Progenitor cell of endocrine pancreas (in vitro differentiated cells): ENCODE measurements at places on chromosomes 6 and 20. TPM values are rescaled to one million over a fixed set of nuclear protein-coding genes. Genes with fewer than 3 reads are reported as not detected.

The CRISP3 gene
- total RNA-seq = not detected in 2 replicates

The SIGLEC1 gene
- total RNA-seq = not detected in 2 replicates

The SPAG4 gene
- 1.1 and 2.5 TPM in 2 replicates for total RNA-seq

DNA sequence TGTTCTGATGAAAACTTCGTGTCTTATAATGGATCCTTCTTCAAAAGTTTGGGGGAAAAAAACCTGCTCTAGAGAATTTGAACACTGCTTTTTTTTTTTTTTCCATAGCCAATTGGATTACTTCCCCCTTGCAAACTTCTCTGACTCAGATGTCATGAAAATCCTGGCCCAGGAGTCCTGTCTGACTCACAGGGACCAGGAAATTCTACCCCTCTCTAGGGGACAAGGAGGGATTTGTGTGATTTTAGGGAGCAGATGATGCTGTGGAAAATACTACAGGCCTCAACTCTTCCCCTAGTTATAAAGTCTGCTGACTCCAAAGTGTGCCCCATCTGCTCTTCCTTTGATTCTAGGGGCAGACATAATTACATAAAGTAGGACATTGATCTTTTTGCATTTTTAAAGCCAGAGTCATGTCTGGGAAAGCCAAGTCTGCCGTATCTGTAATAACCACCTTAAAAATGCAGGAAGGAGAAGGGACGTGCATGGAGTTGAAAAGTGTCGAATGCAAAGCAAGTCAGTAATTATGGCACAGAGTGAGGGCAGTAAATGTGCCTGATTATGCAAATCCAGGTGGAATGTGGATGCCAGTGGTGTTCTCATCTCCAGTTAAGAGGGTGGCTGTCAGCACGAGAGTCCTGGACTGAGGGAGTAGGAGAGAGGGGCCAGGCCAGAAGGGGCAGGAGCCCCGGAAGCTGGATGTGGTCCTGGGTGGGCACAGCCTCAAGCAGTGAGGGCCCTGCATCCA is 144.3 kb upstream of the SULF2 start:
- no peak for DNase-seq

DNA sequence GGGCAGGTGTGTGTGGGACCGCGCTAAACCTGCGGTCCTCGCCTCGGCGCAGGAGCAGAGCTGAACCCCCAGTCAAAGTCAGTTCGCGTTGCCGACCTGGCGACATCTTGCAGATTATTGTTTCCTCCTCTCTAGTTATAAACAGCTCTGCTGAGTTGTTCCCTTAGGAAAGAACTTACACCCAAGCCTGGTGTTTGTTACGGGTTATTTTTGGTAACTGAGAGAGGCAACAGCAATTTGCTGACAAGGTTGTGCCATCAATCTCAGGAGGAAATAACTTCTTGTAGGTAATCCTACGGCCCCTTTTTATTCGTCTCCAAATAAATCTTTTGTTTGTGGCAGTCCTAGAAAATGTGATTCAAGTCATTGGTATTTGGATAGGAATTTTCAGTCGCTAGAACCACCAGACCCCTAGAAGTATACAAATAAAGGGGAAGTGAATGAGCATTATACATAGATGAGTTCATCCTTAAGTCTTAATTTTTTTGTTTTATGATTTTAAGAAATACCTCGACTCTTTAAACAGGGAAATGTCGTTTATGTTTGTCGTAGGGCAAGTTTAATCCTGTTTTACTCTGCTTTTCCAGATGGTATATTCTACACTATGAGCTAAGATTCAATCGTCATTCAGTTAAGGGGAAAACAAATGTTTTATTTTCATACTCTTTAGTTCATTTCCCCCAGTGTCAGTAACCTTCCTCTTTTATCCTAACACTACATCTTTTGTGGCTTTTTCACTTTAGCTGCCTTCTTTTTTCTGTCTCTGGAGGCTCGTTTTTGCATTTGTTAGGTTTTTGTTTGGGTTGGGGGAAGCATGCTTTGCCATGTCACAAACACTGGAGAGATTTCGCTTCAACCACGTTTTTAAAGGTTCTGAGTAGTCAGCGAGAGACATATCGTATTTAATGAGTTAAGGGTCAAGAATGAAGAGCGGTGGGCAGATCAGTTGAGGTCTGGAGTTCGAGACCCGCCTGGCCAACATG is 1.2 kb downstream of the PM20D2 start:
- no peak for DNase-seq

GRCh38 chr6:46312654-46313053 is 141.9 kb upstream of the ENPP5 start:
- DNase-seq = no peak

- DNase-seq = peak; percentile 27
Observed at GRCh38 chr20:63215101-63216040, 560 bp downstream of the YTHDF1 start.

- no peak for DNase-seq
Observed at GRCh38 chr6:109861946-109862345, 116.2 kb upstream of the GPR6 start.

DNA sequence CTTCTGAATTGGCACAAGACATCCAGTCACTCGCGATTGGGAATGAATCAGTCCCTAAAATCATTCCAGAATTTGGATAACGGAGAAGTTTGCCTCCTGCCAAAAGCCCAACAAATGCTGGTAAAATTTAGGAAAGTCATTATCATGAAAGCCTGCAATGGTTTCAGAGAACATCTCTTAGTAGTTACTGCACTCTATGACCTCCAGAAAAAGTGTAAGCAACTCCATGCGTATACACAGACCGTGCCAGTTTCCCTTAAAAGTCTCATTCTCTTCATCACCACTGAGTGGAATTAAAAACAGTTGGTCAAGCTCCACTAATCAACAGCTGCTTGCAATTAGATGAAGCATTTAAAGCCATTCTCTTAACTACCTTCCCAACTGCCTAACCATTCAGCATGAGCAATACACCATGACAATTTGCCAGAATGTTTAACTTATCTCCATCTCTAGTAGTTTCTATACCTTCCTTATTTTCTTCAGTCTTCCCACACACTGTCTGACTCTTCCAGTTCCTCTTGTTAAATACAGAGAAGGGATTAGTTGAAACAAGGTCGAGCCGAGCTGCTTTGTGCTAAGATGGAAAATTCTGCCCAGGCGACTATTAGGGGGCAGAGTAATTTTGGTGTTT is 183.6 kb upstream of the PRDM1 start:
- no peak for DNase-seq

DNA sequence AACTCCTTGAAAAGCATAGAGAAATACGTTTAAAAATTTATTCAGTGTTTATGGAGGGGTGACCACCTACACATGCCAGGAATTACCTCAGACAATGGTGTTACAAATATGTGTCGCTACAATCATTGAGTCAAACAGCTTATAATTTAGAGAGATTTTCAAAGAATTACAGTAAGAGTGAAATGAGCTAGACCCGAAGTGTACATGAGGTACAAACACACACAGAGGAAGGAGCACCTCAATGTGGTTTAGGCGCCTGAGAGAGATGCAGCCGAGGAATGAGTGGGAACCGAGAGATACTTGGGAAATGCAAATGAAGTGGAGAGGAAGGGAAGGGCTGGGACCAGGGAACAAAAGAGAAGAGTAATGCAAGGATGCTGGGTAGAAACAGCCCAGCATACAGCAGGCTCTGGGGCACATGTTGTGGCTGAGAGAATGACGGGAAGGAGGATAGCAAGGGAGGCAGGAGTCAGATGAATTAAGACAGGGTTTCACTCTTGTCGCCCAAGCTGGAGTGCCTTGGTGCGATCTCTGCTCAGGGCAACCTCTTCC is 15.5 kb downstream of the EEF1E1 start:
- no peak for DNase-seq

GRCh38 chr6:165804331-165805066 is 141.5 kb upstream of the PDE10A start:
- DNase-seq = no peak

GRCh38 chr6:72968704-72969103 is 256.6 kb downstream of the KHDC1L start:
- no peak for DNase-seq

- no peak for DNase-seq
Observed at GRCh38 chr6:66186756-66187155, 479.7 kb upstream of the EYS start.

DNA sequence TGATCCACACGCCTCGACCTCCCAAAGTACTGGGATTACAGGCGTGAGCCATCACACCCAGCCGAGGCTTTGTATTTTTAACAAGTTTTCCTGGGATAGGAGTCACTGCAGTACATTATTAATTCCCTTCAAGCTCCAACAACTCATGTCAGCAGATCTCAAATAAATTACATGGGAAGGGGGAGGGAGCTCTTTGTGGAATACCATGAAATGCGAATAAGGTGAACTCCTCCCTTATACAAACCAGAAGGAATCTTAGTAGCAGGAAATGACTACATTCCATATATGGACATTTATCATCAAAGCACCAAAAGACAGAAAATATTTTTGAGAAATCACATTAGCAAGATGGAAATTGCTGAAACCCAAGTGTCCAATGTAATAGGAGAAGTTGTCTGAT is 2.9 kb downstream of the GSS start:
- no peak for DNase-seq
